ENCODE measurements at places on chromosomes 2 and 18. TPM values are rescaled to one million over a fixed set of nuclear protein-coding genes. Genes with fewer than 3 reads are reported as not detected.

Gene EGR4
- not detected for polyA plus RNA-seq

Gene TTN
- polyA plus RNA-seq = 0.02 TPM

Gene IL36B
- polyA plus RNA-seq = not detected

Gene MC2R
- polyA plus RNA-seq = not detected

Gene BARD1
- 3.1 TPM for polyA plus RNA-seq

Gene CHRND
- polyA plus RNA-seq = not detected

Gene BOLL
- not detected for polyA plus RNA-seq

Gene MARCHF4
- 12.0 TPM for polyA plus RNA-seq

Gene HOXD12
- not detected for polyA plus RNA-seq

Gene NTSR2
- polyA plus RNA-seq = not detected

Gene SOX11
- 2.2 TPM for polyA plus RNA-seq

Gene TRIM54
- 0.15 TPM for polyA plus RNA-seq

Gene CAPG
- 98.3 TPM for polyA plus RNA-seq

Gene PPP1R1C
- 0.34 TPM for polyA plus RNA-seq

Gene HRH4
- polyA plus RNA-seq = not detected

Gene PROKR1
- not detected for polyA plus RNA-seq

Gene TSPYL6
- polyA plus RNA-seq = not detected

Gene HAAO
- 0.09 TPM for polyA plus RNA-seq

Gene SERPINB10
- not detected for polyA plus RNA-seq

Gene ANKRD36
- 1.9 TPM for polyA plus RNA-seq

Gene CNGA3
- polyA plus RNA-seq = not detected

Gene ROCK2
- 7.1 TPM for polyA plus RNA-seq

Gene NEU2
- not detected for polyA plus RNA-seq

Gene HMSD
- 0.19 TPM for polyA plus RNA-seq

Gene FEV
- polyA plus RNA-seq = not detected

Gene FBLN7
- polyA plus RNA-seq = 1.0 TPM

Gene ASAP2
- polyA plus RNA-seq = 25.0 TPM

Gene IL36A
- polyA plus RNA-seq = not detected

Gene DNAJC5G
- polyA plus RNA-seq = not detected

Gene SERPINB3
- not detected for polyA plus RNA-seq

Gene MARCO
- not detected for polyA plus RNA-seq

Gene NYAP2
- polyA plus RNA-seq = not detected

Gene REG1B
- polyA plus RNA-seq = not detected

Gene CAPN13
- not detected for polyA plus RNA-seq

Gene COX5B
- 341 TPM for polyA plus RNA-seq

Gene SLC8A1
- 6.6 TPM for polyA plus RNA-seq

Gene CDKL4
- polyA plus RNA-seq = not detected

Gene CNDP2
- polyA plus RNA-seq = 59.7 TPM
